Fibroblast of skin of left quadriceps (primary cell): ENCODE measurements at places on chromosomes 5 and 9.
A peak's percentile ranks its signal among the peaks of the same experiment; 100 is the strongest.

DNA sequence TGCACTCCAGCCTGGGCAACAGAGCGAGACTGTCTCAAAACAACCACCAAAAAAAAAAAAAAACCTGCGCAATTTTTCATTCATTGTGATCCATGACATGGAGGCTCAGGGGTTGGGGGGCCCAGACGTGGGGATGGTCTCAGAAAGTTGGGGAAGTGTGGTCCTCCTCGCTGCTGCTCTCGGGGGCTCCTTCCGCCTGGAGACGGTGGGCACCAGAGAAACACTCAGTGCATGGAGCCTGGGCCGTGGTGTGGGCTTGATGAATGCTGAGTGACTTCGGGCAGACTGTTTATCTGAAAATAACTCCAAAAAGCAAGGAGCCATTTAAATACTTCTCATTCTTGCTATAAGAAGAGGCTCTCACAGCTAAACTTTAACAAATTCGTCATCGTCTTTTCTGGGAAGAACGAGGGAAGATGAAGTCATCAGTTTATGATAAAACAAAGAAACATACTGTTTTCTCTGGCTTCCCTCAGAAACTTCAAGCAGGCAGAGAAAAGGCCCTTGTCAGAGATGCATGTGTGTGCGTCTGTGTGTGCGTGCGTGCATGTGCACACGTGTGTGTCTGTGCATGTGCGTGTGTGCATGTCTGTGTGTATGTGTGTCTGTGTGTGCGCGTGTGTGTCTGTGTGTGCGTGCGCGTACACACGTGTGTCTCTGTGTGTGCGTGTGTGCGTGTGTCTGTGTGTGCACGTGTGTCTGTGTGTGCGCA lies 35.0 kb downstream of the RASGEF1C start:
- DNase-seq: no peak

GRCh38 chr5:9283021-9283420 lies 262.9 kb downstream of the SEMA5A start:
- DNase-seq: no peak

- no peak for DNase-seq
These were observed 17.6 kb upstream of the ERCC6L2 start for GRCh38 chr9:95857896-95858295.

DNA sequence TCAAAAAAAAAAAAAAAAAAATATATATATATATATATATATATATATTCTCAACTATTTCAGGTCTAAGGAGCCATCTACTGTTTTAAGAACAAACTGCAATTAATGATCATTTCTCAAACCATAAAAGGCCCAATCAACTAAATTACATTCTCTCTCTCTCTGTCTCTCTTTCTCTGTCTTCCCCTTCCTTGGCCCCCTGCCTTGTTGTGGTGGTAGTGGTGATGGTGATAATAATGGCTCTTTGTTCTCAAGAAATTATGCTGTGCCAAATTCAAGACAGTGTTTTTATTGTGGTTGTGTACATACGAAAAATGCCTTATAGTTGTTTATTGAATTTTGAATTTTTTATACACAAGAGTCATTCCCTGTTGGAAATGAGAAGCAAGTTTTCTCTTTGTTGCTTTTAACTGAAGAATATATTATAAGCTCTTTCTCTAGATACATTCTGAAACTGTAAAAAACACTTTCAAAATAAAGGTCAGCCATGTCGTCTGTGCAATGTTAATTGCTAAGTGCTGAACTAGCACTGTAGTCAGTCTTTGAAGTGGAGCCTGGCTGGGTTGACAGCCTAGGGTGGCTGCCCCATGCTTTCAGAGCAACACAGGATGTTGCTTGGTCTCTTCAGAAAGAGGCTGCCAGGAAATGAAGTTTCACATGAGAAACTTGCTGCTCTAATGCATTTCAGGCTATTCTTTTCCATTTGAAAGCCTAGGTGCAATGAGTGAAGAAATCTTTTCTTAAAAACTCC lies 96.0 kb downstream of the HINT1 start:
- DNase-seq: no peak

DNA sequence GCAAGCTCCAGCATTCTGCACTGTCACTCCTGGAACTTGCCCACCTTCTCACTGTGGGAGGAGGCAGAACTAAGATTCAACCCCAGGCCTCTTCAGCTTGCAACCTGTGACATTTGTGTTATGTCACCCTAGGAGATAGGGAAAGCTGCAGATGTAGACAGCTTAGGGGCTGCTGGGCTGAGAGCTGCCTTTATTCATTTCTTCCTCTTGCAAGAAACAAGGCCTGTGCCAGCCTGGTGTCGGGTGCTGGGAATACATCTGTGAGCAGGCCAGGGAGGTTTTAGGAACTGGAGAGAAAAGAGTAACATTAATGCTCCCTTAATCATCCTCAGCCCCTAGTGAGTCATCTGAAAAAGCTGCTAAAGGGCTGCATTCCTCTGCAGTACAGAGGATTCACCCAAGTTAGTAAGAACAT lies 101.8 kb downstream of the FGF18 start:
- peak; percentile 87 for DNase-seq

DNA sequence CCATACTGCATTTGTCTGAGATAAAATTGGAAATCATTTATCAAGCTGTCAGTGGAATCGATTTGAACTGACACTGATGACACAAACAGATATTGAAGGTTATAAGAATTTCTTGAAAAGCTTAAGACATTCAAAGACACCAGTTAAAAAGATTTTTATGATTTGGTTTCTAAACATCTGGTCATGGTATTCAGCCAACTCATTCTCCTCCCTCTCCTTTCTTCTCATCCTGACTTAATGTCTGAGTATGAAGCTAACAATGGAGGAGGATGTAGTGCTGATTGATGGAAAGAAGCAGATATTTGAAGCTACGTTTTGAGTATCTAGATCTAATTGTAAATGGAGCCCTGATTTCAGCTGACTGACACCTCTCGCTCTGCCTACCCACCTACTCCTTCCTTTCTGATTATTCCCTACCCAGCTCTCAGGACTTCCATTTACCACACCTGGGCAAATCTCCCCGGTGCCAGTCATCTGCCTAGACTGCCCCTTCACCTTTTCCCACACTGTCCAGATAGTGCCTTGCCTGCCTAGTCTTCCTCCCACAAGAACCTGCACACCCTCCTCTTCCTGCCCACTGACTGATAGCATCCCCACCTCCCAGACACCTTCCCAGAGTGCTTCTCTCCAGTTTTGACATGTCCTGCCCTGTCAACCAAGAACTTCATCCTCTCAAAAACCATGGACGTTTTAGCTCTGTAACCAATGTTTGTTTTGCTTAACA lies 20.7 kb upstream of the LIFR start:
- DNase-seq: no peak

GRCh38 chr9:19947996-19948395 lies 159.2 kb upstream of the SLC24A2 start:
- no peak for DNase-seq

DNA sequence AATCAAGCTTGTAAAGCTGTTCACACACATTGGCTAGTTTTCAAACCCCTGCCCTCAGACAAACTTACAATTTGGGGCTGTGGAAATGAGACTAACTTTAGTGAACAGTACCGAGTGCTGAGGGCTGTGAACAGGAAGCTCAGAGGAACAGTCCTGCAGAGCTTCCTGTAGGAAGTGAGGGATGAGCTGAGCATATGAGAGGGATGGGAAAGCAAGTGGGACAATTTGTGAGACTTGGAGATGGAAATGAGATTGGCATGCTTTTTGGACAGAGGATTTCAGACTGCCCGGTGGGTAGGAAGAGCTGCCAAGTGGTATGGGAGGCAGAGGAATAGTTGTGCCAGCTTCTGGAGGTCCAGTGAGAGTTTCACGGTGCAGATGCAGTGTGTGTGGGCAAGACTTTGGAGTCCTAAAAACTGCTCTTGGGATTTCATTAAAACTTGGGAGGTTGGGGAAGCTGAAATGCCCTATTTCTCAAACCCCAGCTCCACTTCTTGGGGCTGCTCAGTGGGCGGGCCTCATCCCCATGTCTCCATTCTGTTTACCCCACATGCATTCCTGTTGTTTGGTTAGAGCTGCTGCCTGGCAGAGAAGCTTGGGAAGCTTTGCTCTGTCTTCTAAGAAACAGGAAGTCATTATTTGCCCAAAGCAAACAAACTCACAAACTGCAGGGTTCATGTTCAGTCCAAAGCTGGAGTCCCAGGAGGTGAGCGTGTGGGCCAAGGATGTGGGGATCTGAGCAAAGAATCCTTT lies 267.5 kb downstream of the ZSWIM6 start:
- DNase-seq: no peak

DNA sequence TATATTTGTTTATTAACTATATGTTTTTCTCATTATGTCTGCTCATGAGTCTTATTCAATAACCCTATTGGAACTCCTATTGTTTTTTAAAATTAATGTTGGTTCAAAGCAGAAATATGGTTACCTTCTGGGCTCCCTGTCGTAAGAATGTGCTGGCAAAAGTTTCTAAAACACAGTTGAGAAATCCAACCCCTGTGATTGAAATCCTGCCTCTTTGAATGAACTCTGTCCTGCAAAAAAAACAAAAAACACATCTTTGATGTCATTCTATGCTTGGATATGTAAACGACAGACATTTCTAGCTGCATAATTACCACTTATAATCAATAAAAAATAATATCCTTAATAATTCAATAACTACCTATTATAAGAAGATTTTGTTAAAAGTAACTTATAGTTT lies 38.8 kb downstream of the PRELID2 start:
- DNase-seq: no peak

GRCh38 chr5:55856516-55857246 lies 5.5 kb downstream of the IL31RA start:
- DNase-seq: no peak

DNA sequence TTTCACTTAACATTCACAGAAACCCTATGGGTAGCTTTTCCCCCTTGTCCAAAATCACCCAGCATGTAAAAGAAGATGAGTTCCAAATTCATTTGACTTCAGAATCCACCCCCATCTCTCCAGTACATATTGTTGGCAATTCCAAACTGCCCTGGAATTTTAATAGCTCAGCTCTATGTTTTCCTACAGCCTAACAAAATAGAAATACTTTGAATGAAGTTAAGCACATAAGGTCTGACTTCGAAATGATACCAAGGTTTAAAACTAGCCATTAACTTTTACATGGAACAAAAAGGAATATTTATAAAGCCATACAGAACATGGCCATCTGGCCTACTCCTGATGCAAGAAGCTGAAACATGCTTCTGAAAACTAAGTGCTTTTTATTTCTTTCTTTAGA lies 634.3 kb downstream of the PDE4D start:
- DNase-seq: no peak
